Kidney capillary endothelial cell (primary cell): ENCODE measurements at places on chromosomes 12 and 14.

DNA sequence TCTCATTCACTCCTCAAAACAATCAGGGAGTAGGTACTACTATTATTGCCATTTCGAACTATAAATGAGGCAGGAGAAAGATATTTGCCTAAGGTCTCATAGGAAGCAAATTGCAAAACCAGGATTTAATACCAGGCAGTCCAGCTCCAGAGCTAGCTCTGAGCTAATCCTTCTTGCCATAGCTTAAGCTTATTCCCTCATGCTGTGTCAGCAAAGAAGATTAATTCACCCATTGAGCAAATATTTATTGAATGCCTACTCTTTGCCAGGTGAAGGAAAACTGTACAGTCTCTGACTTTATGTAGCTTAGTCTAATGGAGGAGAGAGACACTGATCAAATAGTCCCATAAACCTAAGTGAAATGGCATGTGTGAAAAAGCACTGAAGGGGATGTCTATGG is 19.5 kb downstream of the KCNA5 start:
- DNase-seq, result no peak

GRCh38 chr12:104626069-104626837 is 169.5 kb downstream of the CHST11 start:
- DNase-seq, result no peak

GRCh38 chr12:46562625-46563225 is 190.2 kb upstream of the SLC38A2 start:
- peak; percentile 81 for DNase-seq

- no peak for DNase-seq
These were observed 125.2 kb downstream of the ZNF664 start for GRCh38 chr12:124098101-124098757.

DNA sequence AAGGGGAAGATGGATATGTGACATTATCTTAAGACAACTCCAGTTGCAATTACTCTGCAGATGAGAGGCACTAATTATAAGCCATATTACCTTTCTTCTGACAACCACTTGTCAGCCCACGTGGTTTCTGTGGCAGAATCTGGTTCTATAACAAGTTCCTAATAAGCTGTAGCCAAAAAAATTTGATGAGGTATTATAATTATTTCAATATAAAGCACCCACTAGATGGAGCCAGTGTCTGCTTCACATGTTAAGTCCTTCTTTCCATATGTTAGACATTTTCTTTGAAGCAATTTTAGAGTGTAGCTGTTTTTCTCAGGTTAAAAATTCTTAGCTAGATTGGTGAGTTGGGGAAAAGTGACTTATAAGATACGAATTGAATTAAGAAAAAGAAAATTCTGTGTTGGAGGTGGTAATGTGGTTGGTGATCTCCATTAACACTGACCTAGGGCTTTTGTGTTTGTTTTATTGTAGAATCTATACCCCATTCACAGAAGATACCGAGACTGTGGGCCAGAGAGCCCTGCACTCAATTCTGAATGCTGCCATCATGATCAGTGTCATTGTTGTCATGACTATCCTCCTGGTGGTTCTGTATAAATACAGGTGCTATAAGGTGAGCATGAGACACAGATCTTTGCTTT is 36.9 kb downstream of the PSEN1 start:
- DNase-seq, result peak; percentile 42

- DNase-seq, result no peak
These were observed 136.7 kb downstream of the GPR135 start for GRCh38 chr14:59328454-59328853.

DNA sequence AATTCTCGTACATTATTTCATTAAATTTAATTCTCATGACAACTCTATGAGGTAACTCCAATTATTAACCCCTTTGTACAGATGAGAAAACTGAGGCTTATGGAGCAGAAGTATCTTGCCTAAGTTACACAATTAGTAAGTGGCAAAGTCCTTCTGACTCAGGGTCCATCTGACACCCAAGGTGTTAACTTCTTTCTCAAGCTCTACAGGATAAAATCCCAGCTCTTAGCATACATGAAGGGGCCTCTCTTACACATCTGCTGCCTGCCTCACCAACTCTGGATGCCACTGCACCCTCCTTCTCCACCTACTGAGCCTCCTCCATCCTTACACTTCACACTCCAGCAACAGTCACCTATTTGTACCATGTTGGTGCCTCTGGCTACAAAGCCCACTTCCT is 4.3 kb upstream of the KRT72 start:
- no peak for DNase-seq
